ENCODE measurements at places on chromosomes 11 and 22.
A peak's percentile ranks its signal among the peaks of the same experiment; 100 is the strongest.

DNA sequence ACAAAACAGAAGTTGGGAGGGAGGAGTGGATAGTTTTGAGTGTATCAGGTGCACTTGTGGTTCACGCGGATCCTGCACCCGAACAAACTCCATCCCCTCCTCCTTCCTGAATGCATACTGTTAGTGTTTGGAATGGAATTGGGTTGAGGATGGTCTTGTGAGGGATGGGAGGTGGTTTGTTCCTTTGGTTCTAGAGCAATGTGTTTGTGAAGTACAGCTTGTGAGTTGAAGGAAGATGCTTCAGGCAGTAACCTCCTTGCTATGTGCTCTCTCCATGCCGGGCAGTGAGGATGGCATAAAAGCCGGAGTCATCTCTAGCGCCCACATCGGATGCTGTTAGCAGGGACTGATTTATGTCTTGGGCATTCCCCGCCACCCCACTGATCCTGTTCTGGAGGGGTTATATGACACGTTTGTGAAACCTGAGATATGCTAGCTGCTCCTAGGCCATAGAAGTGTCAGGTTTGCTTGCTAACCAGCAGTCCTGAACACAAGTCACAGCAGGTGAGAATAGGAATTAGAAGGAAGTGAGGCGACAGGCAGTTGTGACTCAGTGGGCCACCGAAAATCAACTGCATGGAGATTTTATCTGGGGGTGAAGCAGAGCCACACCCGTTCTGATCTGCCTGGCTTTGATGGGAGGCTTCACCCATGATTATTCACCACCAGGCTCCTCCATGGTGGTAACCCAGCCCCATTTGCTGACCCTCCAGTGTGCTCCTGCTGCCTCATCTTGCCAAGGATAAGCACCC lies 2.2 kb downstream of the BCR start:
- DNase-seq = no peak

DNA sequence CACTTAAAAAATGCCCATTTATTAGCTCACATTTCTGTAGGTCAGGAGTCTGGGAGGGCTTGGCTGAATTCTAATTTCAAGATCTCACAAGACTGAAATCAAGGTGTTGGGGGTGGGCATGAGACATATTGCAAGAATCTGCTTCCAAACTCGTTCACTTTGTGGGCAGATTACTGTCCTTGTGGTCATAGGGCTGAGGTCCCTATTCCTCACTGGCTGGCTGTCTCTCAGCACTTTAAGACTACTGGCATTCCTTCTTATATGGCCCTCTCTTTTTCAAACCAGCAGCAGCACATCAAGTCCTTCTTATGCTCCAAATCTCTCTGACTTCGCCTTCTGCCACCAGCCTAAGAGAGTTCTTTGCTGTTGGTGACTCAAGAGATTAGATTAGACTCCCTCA lies 27.8 kb upstream of the MYOD1 start:
- no peak for DNase-seq

- DNase-seq = no peak
These were observed 171.3 kb upstream of the TMEM45B start for GRCh38 chr11:129644326-129644725.

- no peak for DNase-seq
These were observed 8.1 kb downstream of the RIC8A start for GRCh38 chr11:215581-216037.

DNA sequence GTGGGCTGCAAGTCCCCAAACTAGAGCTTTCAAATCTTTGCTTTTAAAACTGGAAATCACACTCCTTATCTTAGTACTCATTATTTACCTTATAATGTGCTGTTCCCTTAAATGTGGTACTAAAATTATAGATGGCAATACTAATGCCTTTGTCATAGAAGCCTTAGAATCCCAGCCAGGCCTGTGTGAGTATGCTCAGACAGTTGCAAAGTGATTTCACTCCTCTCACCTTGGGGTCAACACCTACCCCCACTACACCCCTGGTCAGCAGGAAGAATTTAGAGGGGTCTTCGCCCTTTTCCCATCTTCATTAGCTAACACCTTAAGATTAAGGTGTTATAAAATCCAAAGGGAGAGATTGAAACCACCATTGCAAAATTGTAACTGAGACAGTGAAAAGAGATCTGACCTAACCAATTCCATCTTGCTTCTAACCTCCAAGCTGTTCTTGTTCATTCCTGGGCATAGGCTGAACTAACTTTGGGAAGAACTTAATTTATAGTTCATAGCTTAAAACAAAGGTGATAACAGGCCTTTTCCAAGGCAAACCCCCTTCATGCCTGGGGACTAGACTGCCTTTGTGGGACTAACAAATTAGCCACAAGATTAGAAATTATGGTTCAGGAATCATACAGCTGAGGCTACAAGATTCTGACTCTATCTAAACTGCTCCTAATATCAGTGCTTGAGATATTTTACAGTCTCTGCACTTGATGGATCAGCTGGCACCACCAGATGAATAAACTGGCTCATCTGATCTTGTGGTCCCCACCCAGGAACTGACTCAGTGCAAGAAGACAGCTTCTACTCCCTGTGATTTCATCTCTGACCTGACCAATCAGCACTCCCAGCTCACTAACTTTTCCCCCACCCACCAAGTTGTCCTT lies 10.4 kb upstream of the MRPL17 start:
- no peak for DNase-seq

- DNase-seq = no peak
These were observed 111.0 kb downstream of the RBFOX2 start for GRCh38 chr22:35917651-35918050.

GRCh38 chr11:134270250-134270714 lies 5.9 kb upstream of the GLB1L3 start:
- DNase-seq = peak; percentile 67

- peak; percentile 9 for DNase-seq
These were observed 150.2 kb downstream of the SNX19 start for GRCh38 chr11:130765951-130766649.

GRCh38 chr22:39722501-39722900 lies 151.9 kb downstream of the CACNA1I start:
- no peak for DNase-seq

DNA sequence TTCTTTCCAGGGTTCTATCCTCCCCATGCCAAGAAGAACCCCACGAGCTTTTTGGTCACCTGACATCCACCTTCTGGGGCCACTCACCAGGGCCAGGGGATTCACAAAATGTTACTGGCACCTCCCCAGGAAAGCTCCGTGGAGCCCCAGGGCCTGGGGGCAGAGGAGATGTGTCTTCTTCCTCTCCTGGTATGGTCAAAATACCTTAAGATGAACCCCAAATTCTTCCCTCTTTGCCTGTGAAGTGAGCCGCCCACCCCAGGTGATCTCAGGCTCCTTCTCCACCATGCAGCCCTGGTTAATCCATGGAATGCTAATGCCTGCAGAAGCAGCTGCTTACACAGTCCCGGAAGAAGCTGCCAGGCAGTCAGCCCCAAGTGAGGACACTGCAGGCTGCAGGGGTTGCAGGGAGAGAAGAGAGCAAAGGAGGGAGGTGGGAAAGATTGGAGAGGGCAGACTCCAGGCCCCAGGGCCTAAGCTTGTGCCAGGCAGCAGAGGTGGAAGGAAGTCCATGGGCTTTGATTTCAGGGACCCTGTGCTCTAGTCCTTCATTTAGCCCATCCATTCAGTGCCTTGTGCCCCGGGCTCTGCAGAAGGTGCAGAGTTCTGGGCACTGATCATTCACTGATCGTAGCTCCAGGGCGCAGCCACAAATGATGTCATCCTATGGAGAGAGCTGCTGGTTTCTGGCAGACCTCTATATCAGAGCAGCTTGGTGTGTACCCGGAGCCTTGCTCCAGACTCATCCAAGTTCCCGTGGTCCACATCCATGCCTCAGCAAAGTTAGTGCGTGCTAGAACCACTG lies 127.9 kb upstream of the NECTIN1 start:
- no peak for DNase-seq

- DNase-seq = no peak
These were observed 157.7 kb downstream of the MAML2 start for GRCh38 chr11:96185220-96185768.

- DNase-seq = no peak
These were observed 20.9 kb upstream of the TMEM191C start for GRCh38 chr22:21446128-21446826.

DNA sequence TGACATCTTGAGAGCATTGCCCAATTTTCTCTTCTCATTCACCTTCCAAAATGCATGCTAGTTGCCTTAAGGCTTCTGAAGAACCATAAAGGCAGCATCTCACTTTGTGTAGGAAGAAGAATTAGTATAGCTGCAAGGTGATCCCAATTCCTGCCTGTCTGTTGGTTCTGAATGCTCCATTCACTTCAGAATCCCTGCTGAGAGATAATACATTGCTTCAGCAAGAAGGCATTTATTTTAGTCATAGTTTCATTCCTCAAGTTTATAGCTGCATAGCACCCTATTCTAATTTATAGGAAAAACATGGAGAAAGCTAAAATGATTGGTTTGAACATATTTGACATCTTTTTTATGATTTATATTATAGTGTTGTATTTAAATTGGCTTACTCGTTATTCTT lies 181.3 kb downstream of the METTL15 start:
- no peak for DNase-seq

DNA sequence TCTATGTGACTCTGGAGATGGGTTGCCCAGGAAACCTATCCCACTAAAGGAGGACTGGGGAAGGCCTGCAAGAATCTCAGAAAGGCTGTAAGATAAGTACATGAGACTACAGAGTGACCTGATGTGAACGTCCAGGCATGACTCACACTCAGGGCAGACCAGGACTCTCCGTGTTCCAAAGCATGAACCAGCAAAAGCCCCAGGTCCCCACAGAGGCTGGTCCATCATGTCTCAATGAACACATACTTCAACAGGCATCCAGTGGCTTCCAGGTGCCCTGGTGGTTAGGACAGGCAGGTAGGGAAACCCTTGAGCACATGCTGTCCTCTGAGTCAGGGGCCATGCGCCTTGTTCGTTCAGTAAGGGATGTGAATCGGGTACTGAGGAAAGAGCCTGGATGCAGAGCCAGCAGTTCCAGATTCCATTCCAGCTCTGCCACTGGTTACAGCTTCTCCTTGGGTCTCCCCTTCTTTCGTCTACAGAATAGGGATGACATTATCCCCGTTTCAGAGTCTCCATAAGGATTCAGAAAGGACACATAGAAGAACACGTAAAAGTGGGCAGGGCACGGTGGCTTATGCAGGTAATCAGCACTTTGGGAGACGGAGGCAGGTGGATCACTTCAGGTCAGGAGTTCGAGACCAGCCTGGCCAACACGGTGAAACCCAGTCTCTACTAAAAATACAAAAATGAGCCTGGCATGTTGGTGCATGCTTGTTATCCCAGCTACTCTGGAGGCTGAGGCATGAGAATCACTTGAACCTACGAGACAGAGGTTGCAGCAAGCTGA lies 129.0 kb upstream of the TEAD1 start:
- no peak for DNase-seq

DNA sequence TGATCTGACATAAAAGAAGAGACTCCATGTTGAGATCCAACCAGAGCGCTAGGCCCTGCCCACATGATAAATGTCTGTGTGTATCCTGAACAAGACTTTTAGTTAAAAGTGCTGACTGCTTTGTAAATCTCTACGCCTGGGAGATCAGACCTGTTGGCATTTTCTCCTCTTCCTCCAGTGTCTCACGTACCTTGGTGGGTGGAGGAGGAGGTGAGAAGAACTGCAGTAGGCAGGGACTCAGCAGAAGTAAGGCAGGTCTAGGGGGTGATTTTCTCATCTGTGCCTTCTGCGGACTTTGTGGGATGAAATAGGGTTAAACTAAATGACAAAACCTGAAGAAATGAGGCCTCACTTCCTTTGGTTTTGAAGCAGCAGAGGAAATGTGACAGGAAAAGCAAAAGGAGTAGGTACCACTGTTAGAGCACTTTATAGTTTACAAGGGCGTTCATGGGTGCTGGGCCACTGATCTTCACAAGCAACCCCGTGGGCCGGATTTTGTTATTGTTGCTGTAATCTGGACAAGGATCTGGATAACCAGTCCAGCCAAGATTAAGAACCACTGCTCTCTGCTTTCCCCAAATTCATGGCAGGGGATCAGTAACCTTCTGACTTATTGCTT lies 36.7 kb upstream of the PLET1 start:
- no peak for DNase-seq

GRCh38 chr22:45968751-45969413 lies 8.1 kb downstream of the WNT7B start:
- DNase-seq = no peak

DNA sequence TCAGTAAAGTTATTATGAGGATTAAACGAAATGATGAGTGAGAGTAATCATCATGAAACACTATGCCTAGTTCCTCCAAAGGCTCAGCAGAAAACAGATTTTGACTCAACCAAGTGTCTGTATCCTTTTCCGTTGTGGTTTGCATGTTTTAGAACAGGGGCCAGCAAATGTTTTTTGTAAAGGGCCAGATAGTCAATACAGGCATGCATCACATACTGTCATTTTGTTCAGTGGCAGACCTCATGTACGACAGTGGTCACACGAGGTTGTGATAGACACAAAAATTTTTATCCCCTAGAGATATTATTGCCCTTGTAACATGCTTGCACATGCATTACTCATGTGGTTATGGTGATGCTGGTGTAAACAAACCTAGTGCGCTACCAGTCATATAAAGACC lies 81.9 kb upstream of the SLC25A18 start:
- DNase-seq = no peak

- DNase-seq = peak; percentile 83
These were observed at the start of gene UBXN1 for GRCh38 chr11:62678770-62679696. Gene UBXN1 (minus strand): TSS chr11:62679073. CDS start chr11:62678923, 150 bp downstream.

DNA sequence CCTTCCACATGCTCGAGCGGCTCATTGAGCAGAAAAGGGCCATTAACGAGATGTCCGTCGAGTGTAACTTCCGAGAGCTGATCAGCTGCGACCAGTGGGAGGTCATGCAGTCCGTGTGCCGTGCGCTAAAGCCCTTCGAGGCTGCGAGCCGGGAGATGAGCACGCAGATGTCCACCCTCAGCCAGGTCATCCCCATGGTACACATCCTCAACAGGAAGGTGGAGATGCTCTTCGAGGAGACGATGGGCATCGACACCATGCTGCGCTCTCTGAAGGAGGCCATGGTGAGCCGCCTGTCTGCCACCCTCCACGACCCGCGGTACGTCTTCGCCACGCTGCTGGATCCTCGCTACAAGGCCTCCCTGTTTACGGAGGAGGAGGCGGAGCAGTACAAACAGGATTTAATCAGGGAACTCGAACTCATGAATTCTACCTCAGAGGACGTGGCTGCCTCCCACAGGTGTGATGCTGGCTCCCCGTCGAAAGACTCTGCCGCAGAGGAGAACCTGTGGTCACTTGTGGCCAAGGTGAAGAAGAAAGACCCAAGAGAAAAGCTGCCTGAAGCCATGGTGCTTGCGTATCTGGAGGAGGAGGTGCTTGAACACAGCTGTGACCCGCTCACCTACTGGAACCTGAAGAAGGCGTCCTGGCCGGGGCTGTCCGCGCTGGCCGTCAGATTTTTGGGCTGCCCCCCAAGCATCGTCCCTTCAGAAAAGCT lies 31.7 kb downstream of the ALG12 start:
- DNase-seq = no peak

DNA sequence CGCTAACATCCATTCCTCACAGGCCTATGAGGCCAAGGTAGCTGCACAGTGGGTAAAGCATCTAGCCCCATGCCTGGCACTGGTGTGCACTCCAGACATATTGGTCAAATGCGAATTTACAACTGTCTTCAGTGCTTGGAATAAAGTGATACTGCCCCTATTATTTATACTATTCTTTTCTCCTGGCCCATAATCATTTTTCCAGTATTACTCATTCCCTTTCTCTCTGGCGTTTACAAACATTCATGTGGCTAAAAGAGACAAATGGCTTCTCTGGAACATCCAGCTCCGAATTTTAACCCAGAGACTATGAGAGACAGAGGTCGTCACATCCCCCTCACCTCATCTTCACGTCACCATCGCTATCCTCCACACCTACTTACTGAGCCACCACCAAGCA lies 87.2 kb upstream of the PITPNB start:
- no peak for DNase-seq

GRCh38 chr11:130873761-130874160 lies 42.5 kb downstream of the SNX19 start:
- no peak for DNase-seq

GRCh38 chr11:61150706-61151544 lies 10.3 kb downstream of the VPS37C start:
- no peak for DNase-seq

All from NCI-H2081 (cell line).